COR-L47 (cell line): ENCODE measurements at places on chromosomes 3 and 15.
A peak's percentile ranks its signal among the peaks of the same experiment; 100 is the strongest.

DNA sequence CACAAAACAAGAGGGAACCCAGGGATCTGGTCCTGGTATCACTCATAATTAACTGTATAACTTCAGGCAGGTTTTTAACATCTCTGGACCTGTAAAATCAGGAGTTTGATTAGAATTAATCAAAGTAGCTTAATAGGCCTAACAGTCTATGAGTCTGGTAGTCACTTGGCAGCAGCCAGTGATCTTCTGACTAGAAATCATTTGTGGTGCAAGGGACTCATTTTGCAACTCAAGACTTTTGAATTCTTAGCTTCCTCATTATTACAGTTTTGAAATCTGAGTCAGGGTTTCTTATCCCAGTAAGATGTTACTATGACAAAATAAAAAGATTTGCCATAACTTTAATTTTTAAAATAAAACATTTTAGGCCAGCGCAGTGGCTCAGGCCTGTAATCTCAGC is 70.8 kb downstream of the TMCC1 start:
- DNase-seq: no peak

DNA sequence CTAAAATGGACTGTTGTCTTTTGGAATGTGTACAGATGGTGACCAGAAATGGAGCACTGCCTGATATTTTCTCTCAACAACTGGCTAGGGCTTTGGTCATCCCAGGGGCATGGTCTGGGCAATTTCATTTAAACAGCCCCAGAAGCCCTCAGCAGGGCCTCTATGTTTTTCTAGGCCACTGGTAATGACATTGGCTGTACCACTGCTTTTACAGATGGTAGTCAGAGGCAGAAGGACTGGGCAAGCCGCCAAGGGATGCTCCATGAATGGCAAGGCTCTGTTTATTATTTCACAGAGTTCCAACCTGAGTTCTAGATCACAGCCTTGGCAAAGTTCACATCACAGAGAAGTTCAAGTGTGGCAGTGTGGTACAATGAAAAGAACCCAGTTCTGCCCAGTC is 37.0 kb upstream of the LMCD1 start:
- DNase-seq: peak; percentile 2

DNA sequence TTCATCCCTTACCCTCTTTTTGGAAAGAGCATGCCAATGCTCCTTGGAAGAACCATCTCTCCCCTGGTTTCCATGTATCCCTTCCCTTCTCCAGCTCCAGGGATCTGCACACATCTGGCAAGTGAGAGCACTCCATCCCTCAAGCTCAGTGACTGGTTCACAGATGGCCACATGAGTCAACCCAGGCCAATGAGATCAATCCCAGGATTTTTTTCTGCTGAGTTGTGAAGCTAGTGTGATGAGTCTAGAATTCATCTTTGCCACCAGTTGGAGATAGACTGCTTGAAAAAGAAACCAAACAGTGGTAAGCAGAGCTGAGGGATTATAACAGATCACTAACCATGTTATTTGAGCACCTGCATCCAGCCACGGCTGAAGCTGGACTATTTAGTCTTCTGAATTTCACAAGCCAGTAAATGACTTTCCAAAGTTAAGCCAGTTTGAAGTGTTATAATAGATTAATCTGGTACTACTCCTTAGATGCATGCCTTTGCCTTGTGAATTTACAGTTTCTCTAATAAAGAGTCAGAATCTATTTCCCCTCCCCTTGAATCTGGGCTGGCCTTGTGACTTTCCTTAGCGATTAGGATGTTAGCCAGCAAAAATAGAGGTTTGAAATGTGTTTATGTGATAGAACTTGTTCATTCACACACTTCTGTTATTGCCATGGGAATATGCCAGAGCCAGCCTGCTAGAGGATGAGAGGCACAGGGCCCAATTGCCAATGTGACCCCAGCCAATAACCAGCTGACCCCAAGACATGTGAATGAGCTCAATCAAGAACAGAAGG is 159.8 kb downstream of the WNT5A start:
- no peak for DNase-seq

GRCh38 chr3:56919797-56920195 is 118.0 kb upstream of the ARHGEF3 start:
- DNase-seq: no peak

DNA sequence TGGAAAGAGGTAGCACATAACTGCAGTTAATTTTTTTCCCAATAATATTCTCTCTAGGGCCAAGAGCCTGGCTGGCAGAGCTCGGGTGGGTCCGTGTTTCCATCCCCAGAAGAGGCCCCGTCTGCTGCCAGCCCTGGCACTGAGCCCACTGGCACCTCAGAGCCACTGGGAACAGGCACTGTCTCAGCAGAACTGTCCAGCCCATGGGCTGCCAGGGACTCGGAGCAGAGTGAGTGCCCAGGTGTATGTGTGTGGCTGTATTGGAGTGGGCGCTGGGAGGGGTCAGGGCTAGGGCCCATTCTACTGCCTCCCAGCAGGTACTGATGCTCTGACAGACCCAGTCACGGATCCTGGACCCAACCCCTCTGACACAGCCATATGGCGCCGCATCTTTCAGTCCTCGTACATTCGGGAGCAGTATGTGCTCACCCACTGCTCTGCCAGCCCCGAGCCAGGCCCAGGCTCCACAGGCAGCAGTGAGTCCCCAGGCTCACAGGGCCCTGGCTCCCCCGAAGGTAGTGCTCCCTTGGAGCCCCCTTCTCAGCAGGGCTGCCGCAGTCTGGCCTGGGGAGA is 8.9 kb downstream of the VWA5B2 start:
- DNase-seq: no peak

DNA sequence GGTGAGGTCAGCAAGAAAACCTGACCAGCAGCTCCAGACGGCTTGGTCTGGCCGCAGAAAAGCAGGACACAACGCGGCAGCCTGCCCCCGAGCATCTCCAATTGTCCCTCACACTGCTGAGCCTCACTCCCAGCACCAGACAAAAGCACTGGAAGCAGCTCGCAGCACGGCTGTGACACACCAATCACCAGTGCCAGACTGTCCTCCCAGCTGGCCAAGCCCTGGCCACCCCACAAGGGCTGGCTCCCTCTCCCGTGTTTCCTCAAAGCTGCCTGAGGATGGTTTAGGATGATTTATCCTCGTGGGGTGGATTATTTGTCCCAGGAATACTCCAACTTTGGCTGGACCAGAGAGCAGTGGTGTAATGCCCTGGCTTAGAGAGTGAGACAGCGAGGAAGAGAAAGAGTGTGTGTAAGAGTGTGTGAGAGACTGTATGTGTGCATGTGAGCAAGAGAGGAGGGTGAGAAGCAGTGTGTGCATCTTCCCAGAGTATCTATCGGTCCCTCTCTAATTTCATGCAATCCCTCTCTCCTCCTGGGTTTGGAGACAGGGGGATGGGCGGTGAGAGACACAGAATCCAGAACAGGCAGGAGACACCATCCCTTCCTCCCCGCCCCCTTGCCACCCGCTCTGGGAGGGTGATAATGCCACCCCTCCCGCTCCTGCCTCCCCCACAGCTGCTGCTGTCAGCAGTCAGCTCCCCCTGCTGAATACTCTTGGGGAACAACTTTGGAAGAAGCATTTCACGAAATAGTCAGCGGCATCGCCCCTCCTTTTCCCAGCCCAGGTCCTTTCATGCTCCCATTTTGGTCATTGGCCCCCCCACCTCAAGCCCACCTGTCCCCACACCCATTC is 34.2 kb downstream of the SEMA5B start:
- no peak for DNase-seq

DNA sequence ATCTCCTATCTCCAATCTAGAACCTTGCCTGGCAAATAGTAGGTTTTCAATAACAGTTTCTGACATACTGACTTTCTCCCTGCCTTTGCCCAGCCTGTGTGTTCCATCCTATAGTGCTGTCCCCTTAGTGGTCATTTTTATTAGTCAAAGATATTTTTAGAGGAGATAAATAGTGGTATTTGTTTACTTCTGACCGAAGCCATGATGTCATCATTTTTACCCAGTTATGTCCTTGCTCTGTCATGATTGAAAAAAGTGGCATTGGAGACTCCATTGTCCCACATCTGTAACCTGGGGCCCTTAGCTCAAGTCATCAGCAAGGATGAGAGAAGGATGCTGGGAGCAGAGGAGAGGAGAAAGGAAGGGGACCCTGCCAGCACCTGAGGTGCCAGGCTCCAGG is 80.6 kb upstream of the ATP2B2 start:
- no peak for DNase-seq

DNA sequence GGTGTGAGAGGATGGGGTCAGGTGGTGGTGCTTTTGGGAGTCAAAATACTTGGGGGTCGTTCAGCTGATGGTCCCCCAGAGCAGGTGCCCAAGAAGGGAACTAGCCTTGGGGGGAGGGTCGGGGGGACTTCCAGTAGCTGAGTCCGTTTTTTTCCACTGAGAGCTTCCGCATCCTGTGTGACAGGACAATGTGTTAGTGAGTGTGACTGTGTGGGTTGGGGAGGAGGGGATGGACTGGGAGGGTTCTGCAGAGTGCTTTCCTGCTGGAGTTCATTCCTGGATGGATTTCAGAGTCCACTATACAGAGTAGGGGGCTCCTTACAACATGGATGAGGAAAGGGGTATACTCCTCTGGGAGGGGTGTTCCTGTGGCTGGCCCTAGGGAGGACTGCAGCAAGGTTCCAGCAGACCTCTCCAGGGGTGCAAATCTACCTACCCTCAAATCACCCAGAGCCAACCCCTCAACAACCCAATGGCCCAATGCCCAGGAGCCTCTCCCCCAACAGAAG is 601 bp upstream of the HYAL2 start:
- no peak for DNase-seq

DNA sequence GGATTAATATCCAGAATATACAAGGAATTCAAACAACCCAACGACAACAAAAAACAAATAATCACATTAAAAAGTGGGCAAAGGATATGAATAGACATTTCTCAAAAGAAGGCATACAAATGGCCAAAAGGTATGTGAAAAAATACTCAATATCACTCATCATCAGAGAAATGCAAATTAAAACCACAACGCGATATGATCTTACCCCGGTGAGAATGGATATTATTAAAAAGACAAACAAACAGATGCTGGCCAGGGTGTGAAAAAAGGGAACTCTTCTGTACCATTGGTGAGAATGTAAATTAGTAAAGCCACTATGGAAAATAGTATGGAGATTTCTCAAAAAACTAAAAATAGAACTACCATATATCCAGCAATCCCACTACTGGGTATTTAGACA is 43.5 kb upstream of the MEF2A start:
- DNase-seq: no peak

- no peak for DNase-seq
Measured at GRCh38 chr3:131303848-131304247, 77.7 kb upstream of the NUDT16 start.

DNA sequence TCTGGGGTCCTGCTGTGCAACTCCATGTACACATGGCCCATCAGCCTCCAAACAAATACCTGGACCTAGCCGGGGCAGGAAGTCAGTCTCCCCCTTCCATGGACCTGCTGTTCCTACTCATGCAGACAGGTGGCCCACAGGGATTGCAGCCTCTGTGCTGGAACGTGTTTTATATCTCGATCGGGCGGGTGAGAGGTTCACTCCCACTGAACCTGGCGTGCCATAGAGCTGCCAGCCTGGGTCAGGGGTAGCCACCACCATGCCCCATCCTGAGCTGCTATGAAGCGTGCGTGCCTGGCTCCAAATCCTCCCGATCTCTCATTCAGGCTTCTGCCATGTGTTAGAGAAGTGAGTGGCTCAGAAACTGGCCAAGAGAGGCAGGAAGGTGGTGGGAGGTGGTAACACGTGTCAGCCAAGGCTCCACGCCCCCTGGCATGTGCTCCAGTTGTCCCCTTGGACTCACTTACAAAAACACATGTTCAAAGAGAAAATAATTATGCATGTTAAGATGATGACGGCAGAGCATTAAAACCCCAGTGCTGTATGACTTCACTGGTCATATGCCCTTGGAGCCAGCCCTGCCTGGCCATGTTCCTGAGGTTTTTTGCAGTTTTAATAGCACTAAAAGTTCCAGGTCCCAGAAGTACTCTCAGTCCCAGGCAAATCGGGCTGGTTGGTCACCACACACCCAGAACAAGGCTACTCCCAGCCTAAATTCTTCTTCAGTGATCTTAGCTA is 30.6 kb downstream of the CTSH start:
- no peak for DNase-seq

DNA sequence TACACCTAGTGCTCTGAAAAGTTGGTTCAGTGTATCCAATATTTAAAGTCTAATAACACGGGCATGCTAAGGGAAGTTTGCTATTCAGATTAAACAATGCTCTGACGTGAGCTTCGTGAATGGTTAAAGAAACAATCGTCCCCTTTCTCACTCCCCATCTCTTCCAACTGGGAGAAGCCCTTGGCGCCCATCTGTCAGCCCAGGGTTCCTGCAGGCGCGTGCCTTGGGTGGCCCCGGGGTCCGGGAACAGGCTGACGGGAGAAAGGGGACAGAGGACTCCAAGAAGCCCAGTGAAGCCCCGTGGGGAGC is 413 bp downstream of the SEC22C start:
- DNase-seq: no peak

- DNase-seq: peak; percentile 18
Measured at GRCh38 chr3:187150599-187150998, 11.3 kb upstream of the RPL39L start.

DNA sequence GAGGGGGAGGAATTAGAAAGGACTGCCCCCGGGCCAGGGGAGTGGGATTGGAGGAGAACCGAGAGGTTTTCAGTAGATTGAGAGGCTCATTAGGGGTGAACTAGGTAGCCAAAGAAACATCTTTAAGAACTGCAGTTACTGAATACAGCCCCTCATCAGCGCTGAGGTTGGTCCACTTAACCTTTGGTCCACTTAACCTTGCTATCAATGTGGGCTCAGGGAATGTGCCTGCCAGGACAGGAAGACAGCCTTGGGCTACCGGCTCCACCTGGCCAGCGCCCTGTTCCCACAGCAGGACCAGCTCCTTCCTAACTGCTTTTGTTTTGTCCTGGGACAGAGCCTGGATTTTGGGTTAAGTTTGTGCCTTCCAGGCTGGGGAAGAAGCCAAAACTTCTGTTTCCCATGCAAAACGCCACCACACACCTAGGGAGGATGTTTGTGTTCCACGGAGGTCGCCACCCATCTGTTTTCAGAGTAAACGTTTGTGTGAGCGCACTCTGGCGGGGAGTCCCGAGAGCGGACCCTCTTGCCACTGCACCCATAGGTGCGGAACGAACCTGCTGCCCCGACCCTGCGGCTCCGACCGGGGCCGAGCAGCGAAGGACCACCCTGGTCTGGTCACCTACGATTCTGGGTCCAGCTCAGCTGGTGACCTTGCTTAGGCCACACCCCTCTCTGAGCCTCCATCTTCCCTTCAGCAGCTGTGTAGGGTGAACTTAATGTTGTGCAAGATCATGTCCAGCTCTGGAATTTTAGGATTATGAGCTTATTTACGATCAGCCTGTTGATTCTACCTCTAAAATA is 107.4 kb downstream of the VGLL4 start:
- no peak for DNase-seq

DNA sequence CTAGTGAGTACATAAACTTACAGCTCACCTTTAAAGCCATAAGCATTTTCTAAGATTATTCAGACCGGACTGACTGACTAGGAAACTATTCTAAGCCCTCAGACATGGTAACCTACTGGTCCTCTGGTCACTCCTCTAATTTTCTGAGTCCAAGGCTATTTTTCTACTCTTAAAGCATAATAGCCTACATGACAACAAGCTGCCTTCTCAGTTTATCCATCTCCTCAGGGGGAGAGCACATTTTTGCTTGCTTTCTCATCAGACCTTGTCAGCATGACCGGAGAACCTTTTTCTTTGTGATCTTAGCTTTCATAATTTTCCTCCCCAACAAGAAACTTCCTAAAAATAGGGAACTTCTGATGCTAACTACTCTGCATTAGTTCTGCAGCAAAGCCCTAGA is 38.4 kb downstream of the UBP1 start:
- no peak for DNase-seq
